NCI-H1092 treated with DMSO at 0.1 percent for 48 hours (cell line): ENCODE measurements at places on chromosomes 1 and 21.

DNA sequence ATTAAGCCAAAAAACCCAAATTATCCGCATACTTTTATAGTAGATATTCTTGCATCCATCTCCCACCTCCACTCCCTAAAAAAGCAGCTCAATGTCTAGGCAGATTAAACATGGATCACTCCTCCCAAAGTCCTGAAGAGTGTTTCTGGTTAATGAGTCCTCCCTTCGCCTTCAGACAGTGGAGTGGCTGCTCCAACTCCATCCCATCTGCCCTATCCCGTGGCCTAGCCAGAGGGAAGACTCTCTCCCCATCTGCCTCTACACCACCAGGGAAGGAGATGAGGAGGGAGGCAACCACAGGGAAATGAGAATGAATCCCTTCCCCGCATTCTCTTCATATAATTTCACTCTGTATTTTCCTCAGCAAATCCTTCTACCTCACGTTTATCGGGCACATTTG lies 103.8 kb downstream of the SLC45A1 start:
- no peak for DNase-seq

GRCh38 chr1:15668089-15668754 lies 15.9 kb upstream of the PLEKHM2 start:
- no peak for DNase-seq

DNA sequence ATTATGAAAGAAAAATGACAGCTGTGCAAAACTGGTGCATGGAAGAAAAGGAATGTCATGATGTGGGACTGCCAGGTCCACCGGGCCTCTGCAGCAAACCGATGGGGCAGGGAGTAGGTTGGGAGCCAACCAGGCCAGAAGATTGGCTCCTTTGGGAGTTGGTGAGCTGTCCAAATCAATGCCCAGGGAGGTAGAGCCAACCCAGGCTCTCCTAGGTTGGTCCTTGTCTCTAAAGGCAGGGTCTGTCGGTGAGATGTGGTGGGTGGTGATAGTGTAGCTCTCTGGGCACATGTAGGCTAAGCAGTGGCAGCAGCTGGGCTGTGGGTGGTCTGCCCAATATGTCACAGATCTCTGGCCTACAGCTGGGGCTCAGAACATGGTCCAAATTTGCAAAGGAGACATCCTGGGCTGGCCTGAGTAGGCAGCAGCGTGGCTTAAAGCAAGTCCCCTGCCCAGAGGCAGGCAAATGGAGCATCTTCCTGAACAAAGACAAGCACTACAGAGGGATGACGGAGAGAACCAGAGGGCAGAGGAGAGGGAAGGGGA lies 61.2 kb upstream of the PRDX6 start:
- DNase-seq = no peak

DNA sequence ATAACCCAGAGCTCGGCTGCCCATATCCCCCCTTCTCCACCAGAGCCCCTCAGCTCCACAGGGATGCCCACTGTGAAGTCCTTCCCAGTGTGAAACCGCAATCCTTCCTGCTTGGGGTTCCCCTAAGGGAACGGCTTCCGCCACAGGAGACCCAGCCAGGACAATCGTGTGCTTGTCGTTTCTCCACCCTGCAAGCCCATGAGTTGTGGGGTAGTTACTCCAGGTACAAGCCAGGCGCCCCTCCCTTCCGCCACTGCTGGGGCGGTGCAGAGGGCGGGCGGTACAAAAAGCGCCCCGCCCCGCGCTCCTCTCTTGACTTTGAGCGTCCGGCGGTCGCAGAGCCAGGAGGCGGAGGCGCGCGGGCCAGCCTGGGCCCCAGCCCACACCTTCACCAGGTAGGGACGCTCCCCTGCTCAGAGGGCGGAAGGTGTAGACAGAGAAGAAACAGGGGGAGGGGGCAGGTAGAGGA lies at the start of gene TINAGL1:
Gene TINAGL1, plus strand, starts transcription at position 315 of the 469 bp plus-strand sequence. CDS start 634 bp downstream, outside the sequence.
- no peak for DNase-seq

DNA sequence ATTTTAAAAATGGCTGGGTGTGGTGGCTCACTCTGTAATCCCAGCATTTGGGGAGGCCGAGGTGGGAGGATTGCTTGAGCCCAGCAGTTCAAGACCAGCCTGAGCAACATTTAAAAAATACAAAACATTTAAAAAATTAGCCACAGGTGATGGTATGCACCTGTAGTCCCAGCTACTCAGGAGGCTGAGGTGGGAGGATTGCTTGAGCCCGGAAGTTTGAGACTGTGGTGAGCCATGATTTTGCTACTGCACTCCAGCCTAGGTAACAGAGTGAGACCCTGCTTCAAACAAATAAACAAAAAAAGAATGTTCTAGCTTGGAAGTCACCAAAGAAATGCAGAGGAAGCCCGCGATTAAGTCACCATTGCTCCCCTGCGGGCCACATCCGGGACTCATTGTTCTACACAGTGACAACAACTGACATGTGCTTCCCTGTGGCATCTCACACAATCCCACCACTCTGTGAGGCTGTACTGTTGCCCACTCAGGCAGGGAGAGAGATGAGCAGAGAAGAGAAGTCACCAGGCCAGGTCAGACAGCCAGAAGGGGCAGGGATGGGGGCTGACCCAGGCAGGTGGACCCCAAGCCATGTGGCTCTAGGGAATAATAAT lies 18.4 kb upstream of the SPATC1L start:
- no peak for DNase-seq
